ENCODE measurements at places on chromosomes 6 and 20. TPM values are rescaled to one million over a fixed set of nuclear protein-coding genes. Genes with fewer than 3 reads are reported as not detected.

The SALL4 gene
- not detected for total RNA-seq

The KATNA1 gene
- total RNA-seq = 22.8 TPM

The ADGRF4 gene
- not detected for total RNA-seq

The SLA2 gene
- total RNA-seq = 47.1 TPM

- H3K27ac ChIP-seq = no peak overlapping the region
- H3K27me3 ChIP-seq = no peaks in the 10 kb centered on the region
- no peak overlapping the region for H3K4me3 ChIP-seq
- no peak for DNase-seq
- no peaks in the 10 kb centered on the region for H3K36me3 ChIP-seq
- no peaks in the 10 kb centered on the region for H3K4me1 ChIP-seq
Measured at GRCh38 chr6:9086331-9086730, 651.0 kb upstream of the SLC35B3 start.

DNA sequence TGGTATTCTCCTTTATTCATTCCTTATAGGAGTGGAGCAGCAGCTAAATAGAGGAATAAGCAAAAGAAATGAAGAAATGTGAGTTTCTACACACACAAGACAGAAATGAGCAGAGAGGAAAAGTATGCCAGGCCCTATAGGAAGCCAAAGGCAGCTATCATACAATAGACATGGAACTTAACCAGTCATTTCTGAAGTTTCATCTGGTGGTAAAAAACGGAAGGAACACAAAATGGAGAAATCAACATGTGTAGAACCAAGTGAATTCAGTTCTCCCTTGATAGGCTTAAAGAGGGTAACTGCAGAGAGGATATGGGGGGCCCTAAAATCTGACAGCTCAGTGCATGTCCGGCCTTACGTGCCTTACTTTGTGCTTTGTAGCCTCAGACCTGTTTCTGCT is 44.6 kb downstream of the TSBP1 start:
- no peak overlapping the region for H3K27ac ChIP-seq
- no peaks in the 10 kb centered on the region for H3K36me3 ChIP-seq
- H3K27me3 ChIP-seq = peaks cover 12% of the 10 kb centered on the region

DNA sequence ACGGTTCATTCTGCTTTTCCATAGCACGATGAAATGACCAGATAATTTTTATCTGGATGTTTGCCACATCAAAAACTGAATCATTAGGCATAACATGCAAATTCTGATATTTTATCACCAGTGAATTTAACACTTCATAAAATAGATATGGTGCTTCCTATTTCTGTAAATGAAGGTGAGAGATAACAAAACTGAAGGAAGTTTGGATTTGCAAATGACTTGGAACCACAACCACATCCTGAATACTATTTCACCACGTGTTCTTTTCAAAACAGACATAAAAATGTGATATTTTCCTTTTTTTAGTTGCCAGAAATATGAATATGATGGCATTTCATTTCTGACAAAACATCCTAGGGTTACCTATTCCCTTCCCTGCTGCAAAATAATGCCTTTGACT is 146.1 kb downstream of the EDN1 start:
- no peak overlapping the region for H3K4me3 ChIP-seq
- DNase-seq = no peak
- no peaks in the 10 kb centered on the region for H3K4me1 ChIP-seq
- no peak overlapping the region for H3K27ac ChIP-seq
- H3K27me3 ChIP-seq = peaks cover 5% of the 10 kb centered on the region
- H3K36me3 ChIP-seq = no peaks in the 10 kb centered on the region

GRCh38 chr6:55469951-55470366 is 109.0 kb downstream of the HMGCLL1 start:
- no peaks in the 10 kb centered on the region for H3K36me3 ChIP-seq
- no peak overlapping the region for H3K4me3 ChIP-seq
- no peak for DNase-seq
- no peaks in the 10 kb centered on the region for H3K27me3 ChIP-seq
- no peaks in the 10 kb centered on the region for H3K4me1 ChIP-seq
- H3K27ac ChIP-seq = no peak overlapping the region

GRCh38 chr6:15616261-15616660 is 46.6 kb downstream of the DTNBP1 start:
- no peak for DNase-seq
- H3K27me3 ChIP-seq = no peaks in the 10 kb centered on the region
- peaks cover 24% of the 10 kb centered on the region for H3K4me1 ChIP-seq
- H3K27ac ChIP-seq = no peak overlapping the region
- H3K4me3 ChIP-seq = no peak overlapping the region
- H3K36me3 ChIP-seq = peaks cover 25% of the 10 kb centered on the region

GRCh38 chr6:94902974-94903628 is 674.2 kb upstream of the MANEA start:
- no peak overlapping the region for H3K4me3 ChIP-seq
- no peaks in the 10 kb centered on the region for H3K27me3 ChIP-seq
- H3K4me1 ChIP-seq = no peaks in the 10 kb centered on the region
- no peak overlapping the region for H3K27ac ChIP-seq
- H3K36me3 ChIP-seq = no peaks in the 10 kb centered on the region

- no peaks in the 10 kb centered on the region for H3K4me1 ChIP-seq
- H3K27ac ChIP-seq = no peak overlapping the region
- H3K27me3 ChIP-seq = no peaks in the 10 kb centered on the region
- peaks cover 2% of the 10 kb centered on the region for H3K36me3 ChIP-seq
- H3K4me3 ChIP-seq = no peak overlapping the region
- no peak for DNase-seq
Measured at GRCh38 chr6:21099338-21100314, 493.9 kb upstream of the SOX4 start.

DNA sequence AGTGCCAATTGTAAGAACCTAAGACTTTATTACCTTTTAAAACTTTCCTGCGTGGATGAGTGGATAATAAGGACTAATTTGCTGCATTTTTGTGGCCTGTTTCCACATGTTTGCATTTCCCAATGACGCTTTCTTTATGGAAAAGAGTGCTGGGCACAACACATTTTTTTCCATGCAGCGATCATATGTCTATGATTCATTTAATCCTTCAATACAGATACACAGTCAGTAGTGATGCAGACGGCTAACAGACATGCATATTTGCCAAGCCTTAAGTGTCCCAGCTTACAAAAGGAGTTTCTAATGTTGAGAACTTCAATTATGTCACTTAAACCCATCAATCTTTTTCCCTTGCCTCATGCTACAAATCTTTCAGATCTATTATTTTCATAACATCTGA is 239.8 kb upstream of the PREP start:
- peaks cover 27% of the 10 kb centered on the region for H3K27me3 ChIP-seq
- H3K4me3 ChIP-seq = no peak overlapping the region
- H3K27ac ChIP-seq = no peak overlapping the region
- peaks cover 36% of the 10 kb centered on the region for H3K4me1 ChIP-seq

GRCh38 chr20:24693466-24694156 is 224.2 kb downstream of the SYNDIG1 start:
- H3K4me1 ChIP-seq = no peaks in the 10 kb centered on the region
- H3K27ac ChIP-seq = no peak overlapping the region
- H3K36me3 ChIP-seq = no peaks in the 10 kb centered on the region
- no peak for DNase-seq
- peaks cover 9% of the 10 kb centered on the region for H3K27me3 ChIP-seq

DNA sequence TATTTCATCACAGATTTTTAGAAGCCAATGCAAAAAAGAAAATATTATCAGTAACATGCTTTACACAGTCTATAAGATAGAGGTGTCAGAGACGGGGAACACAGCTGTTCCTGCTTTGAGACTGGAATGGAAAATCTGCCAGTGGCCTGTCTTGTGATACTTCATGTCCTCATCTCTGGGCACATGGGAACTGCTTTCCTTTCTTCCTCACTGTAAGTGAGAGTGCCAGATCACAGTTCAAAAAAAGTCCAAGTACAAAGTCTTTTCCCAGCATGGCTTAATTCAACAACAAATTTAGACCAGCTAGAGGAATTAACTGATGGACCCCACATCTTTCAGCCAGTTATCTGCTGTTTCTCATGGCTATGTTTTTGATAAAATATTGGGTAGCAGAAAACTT is 490.4 kb downstream of the CDKAL1 start:
- H3K4me1 ChIP-seq = no peaks in the 10 kb centered on the region
- H3K4me3 ChIP-seq = no peak overlapping the region
- no peaks in the 10 kb centered on the region for H3K27me3 ChIP-seq
- peaks cover 44% of the 10 kb centered on the region for H3K36me3 ChIP-seq
- no peak overlapping the region for H3K27ac ChIP-seq

DNA sequence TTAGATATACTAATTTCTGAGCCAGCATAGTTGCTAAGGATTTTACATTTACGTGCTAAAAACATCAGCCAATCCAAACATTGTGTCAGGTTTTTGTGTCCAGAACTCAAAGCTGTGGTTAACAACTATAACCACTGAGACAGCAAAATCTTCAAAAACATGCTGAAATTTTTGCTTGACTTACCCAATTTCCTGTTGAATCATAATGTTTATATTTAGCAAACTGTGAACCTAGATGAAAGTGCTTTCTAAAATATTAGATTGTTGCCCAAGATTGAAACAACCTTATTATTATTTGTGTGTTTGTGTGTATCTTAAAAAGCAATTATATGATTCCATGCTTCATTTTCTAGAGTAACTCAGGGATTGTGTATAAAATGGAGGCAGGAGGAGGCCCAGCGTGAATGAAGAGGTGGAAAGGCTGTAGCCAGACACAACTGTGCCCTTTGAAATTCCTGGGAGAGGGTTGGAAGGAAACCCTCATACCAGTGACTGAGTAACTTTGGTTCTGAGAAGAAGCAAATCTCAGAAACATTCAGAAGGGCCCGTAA is 48.0 kb downstream of the ARMC2 start:
- no peaks in the 10 kb centered on the region for H3K27me3 ChIP-seq
- H3K4me3 ChIP-seq = no peak overlapping the region
- H3K27ac ChIP-seq = peak overlapping the region; percentile 56
- DNase-seq = no peak
- peaks cover 33% of the 10 kb centered on the region for H3K4me1 ChIP-seq
